Breast epithelium (tissue), 4 donors: ENCODE measurements at places on chromosomes 4 and X. TPM values are rescaled to one million over a fixed set of nuclear protein-coding genes. Genes with fewer than 3 reads are reported as not detected.

Gene CXCL8
- 33.7 TPM for total RNA-seq

Gene GUF1
- total RNA-seq = 19.0 TPM

Gene POLN
- total RNA-seq = 4.3 TPM

Gene CPE
- 129 TPM for total RNA-seq

Gene PIM2
- 20.3 TPM for total RNA-seq

Gene GAB3
- 8.5 TPM for total RNA-seq

Gene NRK
- total RNA-seq = 0.16 TPM
